ENCODE measurements at places on chromosomes 7 and 10. TPM values are rescaled to one million over a fixed set of nuclear protein-coding genes. Genes with fewer than 3 reads are reported as not detected.

GRCh38 chr7:144503215-144503614 is 99.7 kb upstream of the NOBOX start:
- no peaks in the 10 kb centered on the region for H3K27me3 ChIP-seq
- no peaks in the 10 kb centered on the region for H3K36me3 ChIP-seq
- no peak overlapping the region for H3K4me3 ChIP-seq
- no peaks in the 10 kb centered on the region for H3K4me1 ChIP-seq
- H3K27ac ChIP-seq = no peak overlapping the region

- H3K36me3 ChIP-seq = no peaks in the 10 kb centered on the region
- H3K27me3 ChIP-seq = no peaks in the 10 kb centered on the region
- no peaks in the 10 kb centered on the region for H3K4me1 ChIP-seq
- DNase-seq = no peak
- no peak overlapping the region for H3K4me3 ChIP-seq
These were observed 153.4 kb upstream of the FEZF1 start for GRCh38 chr7:122457969-122458368.

DNA sequence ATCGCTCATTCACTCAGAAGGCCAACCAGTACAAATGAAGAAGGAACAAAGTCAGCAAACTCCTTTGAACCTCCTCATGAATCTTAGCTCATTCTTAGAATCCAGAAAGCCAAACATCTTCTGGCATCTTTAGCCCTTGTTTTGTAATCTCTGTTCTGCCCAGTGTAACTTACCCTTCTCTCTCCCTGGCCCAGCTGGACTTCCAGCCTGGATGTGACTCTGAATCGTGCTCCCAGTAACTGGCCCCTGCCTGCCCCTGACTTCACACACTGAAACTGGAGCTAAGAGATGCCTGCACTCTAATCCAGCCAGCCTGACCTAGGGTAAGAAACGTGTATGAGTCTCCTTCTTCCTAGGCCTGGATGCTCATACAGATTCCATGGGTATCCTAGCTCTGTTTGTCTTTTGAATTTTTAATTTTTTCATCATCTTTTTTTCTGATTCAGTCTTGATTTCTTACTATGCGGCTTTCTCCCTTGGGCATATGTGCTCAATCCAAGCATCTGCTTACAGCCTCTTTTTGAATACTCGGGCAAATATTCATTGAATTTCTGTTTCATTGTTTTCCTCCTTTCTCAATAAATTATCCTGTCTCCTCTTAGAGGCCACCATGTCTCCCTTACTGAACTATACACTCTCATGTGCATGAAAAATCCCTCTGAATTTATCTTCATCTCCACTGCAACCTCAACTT is 845.6 kb upstream of the AUTS2 start:
- no peak overlapping the region for H3K4me3 ChIP-seq
- no peak overlapping the region for H3K27ac ChIP-seq
- H3K4me1 ChIP-seq = peaks cover 6% of the 10 kb centered on the region
- DNase-seq = no peak
- H3K27me3 ChIP-seq = peaks cover 3% of the 10 kb centered on the region
- no peaks in the 10 kb centered on the region for H3K36me3 ChIP-seq

DNA sequence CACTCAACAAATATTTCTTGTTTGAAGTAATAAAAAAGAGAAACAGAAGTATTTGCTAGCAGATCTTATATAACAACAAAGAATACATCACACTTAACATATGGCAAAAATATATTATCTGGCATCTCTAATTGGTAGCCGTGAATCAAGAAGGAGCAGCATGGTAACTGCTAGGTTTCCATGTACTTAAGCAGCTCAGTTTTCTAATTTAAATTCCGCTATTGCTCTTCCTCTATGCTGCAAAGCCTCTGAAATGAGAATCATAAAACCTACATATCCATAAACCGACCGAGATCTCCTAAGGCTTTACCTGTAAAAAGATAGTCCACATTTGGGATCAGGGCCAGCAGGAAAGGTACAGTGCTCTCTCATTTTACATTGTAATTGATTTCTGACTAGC is 76.6 kb upstream of the PTPRZ1 start:
- no peak overlapping the region for H3K27ac ChIP-seq
- H3K4me3 ChIP-seq = no peak overlapping the region
- peaks cover 16% of the 10 kb centered on the region for H3K4me1 ChIP-seq

DNA sequence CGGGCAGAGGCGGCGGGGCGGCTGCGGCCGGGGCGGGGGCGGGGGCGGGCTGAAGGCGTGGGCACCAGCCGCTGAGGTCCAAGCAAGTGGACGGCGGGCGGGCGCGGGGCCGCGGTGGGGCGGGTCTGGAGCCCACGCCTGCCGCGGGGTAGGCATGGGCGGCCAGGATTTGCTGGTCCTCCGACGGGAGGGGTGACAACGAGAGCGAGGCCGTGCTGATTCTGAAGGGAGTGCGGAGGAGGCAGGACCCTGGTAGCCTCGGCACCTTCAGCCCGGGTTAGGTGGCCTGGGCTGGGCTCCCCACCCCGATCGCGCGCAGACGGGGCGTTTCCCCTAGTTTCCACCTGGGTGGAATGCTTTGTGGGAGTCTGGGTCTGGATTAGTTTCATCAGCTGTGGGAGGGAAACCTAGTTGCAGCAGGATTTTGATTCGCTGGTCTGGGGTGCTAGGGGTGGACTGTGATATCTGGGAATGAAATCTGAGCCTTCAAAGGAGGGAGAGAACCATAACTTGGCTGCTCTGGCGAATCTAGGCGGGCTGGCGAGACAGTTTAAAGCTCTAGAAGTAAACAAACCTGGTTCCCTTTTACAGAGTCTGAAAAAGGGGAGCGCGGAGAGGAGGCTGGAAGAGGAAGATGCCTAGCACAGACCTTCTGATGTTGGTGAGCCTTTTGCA is 609 bp downstream of the SGPL1 start:
- H3K4me1 ChIP-seq = peaks cover 16% of the 10 kb centered on the region
- no peaks in the 10 kb centered on the region for H3K27me3 ChIP-seq
- H3K27ac ChIP-seq = peak overlapping the region; percentile 84
- DNase-seq = peak; percentile 77
- H3K4me3 ChIP-seq = peak overlapping the region; percentile 91

GRCh38 chr10:6411436-6411835 is 168.6 kb downstream of the PRKCQ start:
- DNase-seq = no peak
- H3K27ac ChIP-seq = no peak overlapping the region
- H3K4me3 ChIP-seq = no peak overlapping the region
- no peaks in the 10 kb centered on the region for H3K27me3 ChIP-seq

SLC26A3 gene
- not detected for total RNA-seq

CFAP46 gene
- total RNA-seq = 5.2 TPM

LRRD1 gene
- total RNA-seq = 0.15 TPM

NEUROD6 gene
- total RNA-seq = not detected

SMKR1 gene
- 0.98 TPM for total RNA-seq

DDC gene
- 3.8 TPM for total RNA-seq

FEZF1 gene
- total RNA-seq = 12.7 TPM

KLHDC10 gene
- 29.8 TPM for total RNA-seq

All from glutamatergic neuron (in vitro differentiated cells).